Dermis blood vessel endothelial cell (primary cell): ENCODE measurements at places on chromosomes 6 and 20.

DNA sequence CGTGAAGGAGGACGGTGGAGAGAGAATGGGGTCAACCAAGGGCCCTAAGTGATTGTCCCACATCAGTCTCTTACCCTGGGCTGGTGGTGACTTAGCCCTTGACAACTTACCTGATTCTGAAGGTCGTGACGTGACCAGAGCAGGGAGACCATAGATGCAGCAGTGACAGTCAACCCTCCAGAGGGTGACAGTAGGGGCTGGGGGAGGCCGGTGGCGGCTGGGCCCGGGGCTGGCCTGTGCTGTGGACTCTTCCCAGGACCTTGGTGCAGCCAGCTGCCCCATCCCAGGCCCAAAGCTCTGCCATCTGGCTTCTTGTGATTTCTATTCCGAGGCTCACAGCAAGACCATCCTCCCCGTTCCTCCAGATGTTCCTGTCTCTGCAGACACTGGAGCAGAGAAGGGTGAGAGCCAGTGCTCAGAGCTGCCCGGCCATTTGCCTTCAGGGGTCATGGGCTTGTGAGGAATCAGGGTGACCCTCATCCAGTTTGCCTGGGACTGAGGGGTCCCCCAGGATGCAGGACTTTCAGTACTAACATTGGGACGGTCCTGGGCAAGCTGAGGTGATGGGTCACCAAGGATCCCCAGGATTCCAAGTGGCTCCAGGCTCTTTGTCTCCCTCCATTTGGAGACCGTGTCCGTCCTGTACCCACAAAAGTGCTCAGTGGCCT is 36.0 kb downstream of the SUMO4 start:
- DNase-seq, result no peak

GRCh38 chr6:14787250-14787649 is 458.6 kb upstream of the JARID2 start:
- DNase-seq, result no peak

GRCh38 chr6:141598487-141598886 is 534.2 kb upstream of the GJE1 start:
- peak; percentile 52 for DNase-seq

- peak; percentile 30 for DNase-seq
These were observed 630 bp downstream of the PPP2R5D start for GRCh38 chr6:42984924-42985475.

DNA sequence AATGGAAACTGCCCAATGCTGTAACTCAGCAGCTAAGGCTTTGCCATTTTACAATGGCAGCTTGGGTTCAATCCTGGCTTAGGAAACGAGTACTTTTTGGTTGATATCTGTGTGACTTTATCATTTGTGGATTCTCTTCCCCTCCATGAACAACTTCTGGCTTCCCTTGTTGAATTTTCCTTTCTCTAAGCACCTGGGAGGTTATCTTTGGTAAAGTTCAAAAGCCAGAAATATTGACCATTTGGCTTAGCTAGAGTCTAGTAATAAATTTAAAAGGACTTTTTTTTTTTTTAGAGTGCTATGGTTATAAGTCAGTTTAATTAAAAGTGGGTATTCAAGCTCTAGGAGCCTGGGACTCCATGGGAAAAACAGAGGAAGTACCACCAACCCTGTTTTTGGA is 31.7 kb upstream of the TPD52L1 start:
- no peak for DNase-seq

GRCh38 chr6:114000069-114000468 is 29.1 kb upstream of the HDAC2 start:
- DNase-seq, result peak; percentile 44
